Activated T-cell treated with anti-CD3 and anti-CD28 coated beads for 48 hours (primary cell): ENCODE measurements at places on chromosomes 5 and 9.

GRCh38 chr9:109745335-109746283, 34.4 kb upstream of the PALM2AKAP2 start:
- DNase-seq, result no peak

GRCh38 chr5:150317048-150318003, 14.6 kb upstream of the ARSI start:
- peak; percentile 15 for DNase-seq

DNA sequence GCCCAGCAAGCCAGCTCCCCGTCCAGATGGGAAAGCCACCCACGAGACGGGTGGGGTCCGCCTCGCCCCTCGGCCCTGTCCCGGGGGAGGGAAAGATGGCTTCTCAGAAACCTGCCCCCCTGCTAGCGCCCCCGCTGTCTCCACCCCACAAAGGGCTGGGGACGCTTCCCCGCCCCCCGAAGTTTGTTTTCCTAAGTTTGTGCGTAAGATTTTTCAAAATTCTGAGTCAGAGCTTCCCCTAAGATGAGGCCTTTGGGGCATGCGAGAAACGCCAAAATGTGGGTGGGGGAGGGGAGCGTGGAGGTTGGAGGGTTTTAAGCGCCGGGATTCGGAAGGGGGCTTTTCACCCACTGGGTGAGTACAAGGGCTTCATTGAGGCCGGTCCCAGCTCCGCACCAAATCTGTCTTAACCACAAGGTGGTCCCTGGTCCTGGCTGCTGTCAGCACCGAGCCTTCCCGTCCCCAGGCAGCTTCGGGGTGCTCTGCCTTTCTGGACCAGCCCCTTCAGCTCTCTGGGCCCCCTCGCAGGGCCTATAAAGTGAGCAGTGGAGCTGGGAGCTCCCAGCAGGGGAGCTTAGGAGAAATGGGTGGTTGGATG, 32.3 kb downstream of the PRRX2 start:
- DNase-seq, result peak; percentile 62

- DNase-seq, result no peak
Observed at GRCh38 chr9:70588381-70588780, 173.9 kb upstream of the KLF9 start.

DNA sequence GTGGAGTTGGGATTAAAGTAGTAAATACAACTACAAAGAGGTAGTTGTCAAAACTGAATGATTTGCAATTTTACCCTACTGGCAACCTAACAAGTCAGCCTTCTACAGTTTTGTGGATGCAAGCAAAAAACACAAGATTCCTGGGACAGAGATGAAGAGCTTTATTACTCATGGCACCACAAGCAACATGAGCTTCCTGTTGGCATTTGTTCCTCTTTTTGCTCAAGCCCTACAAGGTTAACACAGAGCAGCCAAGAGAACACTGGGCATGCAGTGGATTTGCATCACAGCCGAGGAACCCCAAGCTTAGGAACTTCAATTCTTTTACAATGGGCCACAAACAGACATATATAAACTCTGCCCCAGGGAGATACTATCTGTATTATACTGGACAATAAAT, 28.8 kb upstream of the DMAC1 start:
- no peak for DNase-seq

GRCh38 chr9:71746023-71746757, 22.1 kb downstream of the CEMIP2 start:
- DNase-seq, result no peak

DNA sequence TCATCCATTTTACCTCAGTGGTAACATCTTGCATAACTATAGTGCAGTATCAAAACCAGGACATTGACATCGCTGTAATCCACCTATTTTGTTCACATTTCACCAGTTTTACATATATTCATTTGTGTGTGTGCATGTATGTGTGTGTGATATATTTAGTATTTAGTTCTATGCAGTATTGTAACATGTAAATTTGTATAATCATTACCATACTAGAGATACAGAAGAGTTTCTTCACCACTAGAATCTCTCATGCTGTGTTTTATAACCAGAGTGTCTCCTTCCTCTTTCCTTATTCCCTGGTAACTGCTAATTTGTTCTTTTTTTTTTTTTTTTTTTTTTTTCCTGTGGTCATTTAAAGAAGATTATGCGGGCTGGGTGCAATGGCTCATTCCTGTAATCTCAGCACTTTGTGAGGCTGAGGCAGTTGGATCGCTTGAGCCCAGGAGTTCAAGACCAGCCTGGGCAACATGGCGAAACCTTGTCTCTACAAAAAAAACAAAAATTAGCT, 11.0 kb downstream of the RASA1 start:
- DNase-seq, result no peak

DNA sequence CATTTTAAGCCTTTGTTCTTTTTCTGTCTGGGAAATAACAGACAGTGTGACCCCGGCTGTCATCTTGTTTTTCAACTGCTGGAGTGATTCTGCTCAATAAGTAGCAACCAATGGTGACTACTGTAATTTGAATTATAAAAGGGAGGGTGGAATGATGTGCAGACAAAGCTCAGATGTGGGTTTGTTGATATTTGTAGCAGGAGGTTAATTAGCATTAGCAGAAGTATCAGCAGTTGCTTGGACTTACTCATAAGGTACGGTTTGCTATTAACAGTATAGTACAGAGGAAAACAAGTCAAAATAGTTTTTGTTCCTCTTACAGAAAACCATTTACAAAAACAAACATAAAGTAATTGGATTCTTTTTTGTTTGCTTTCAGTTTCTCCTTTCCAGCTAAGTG, 140.4 kb downstream of the TUSC1 start:
- DNase-seq, result no peak

DNA sequence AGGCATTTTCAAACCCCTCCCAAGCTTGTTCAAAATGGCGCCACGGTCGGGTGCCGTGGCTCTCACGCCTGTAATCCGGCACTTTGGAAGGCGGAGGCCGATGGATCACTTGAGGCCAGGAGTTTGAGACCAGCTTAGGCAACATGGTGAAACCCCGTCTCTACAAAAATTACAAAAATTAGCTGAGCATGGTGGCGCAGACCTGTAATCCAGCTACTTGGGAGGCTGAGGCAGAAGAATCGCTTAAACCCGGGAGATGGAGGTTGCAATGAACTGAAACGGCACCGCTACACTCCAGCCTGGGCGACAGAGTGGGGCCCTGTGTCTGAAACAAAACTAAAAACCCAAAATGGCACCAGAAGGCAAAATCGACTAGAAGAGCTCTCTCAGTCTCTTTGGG, 142.0 kb downstream of the MTX3 start:
- DNase-seq, result no peak

GRCh38 chr9:90735952-90736351, 65.7 kb upstream of the SYK start:
- DNase-seq, result no peak

DNA sequence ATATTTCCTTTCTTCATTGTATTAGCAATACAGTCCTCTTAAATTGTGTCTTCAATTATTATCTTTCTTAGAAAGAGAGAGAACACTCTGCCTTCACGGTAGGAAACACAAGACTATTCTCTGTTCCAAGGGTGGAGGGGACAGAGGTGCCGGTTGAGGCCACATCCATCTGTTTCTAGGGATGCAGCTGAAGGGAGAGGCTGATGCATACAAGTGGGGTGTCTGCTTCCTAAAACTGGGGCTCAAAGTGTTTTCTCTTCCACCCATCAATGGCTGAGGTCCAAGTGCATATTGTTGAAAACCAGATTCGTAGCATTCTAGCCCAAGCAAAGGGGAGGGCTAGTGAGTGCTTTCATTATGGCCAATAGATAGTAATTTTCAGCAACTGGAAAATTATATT, 9.5 kb downstream of the IRX2 start:
- DNase-seq, result no peak
